ENCODE measurements at places on chromosomes 1 and 21.
A peak's percentile ranks its signal among the peaks of the same experiment; 100 is the strongest.

GRCh38 chr1:39104158-39105060 lies 78.3 kb downstream of the NDUFS5 start:
- H3K4me3 ChIP-seq, result peak overlapping the region; percentile 0
- no peak for DNase-seq
- peaks cover 3% of the 10 kb centered on the region for H3K36me3 ChIP-seq
- peaks cover 11% of the 10 kb centered on the region for H3K4me1 ChIP-seq
- no peaks in the 10 kb centered on the region for H3K27me3 ChIP-seq

DNA sequence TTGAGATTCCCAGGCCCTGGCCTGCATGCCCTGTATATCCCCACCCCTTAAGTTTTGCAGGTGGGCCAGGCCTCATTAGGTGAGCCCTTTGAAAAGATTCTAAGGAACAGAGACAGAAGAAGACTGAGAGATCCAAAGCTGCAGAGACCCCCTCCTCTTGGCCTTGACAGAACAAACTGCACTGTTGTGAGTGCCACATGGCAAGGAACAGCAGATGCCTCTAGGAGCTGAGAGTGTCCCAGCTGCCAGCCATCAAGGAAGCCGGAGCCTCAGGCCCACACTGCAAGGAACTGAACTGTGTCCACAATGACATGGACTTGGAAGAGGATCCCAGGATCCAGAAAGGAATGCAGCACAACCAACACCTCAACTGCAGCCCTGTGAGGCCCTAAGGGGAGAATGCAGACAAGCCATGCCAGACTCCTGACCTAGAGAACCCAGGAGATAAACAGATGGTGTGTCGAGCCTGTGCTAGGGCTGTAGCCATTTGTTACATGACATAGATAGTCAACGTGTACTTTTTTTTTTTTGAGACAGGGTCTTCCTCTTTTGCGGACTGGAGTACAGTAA lies 182.7 kb downstream of the AJAP1 start:
- no peaks in the 10 kb centered on the region for H3K36me3 ChIP-seq
- H3K27me3 ChIP-seq, result peaks cover 69% of the 10 kb centered on the region
- no peak overlapping the region for H3K4me3 ChIP-seq
- no peak for DNase-seq
- H3K4me1 ChIP-seq, result no peaks in the 10 kb centered on the region

GRCh38 chr1:30656171-30656940 lies 67.0 kb downstream of the MATN1 start:
- peaks cover 12% of the 10 kb centered on the region for H3K27me3 ChIP-seq
- H3K4me1 ChIP-seq, result no peaks in the 10 kb centered on the region
- H3K27ac ChIP-seq, result peak overlapping the region; percentile 41
- H3K36me3 ChIP-seq, result peaks cover 9% of the 10 kb centered on the region

GRCh38 chr1:168216171-168216570 lies 9.6 kb upstream of the SFT2D2 start:
- no peaks in the 10 kb centered on the region for H3K4me1 ChIP-seq
- H3K27me3 ChIP-seq, result peaks cover 4% of the 10 kb centered on the region
- no peak for DNase-seq
- H3K4me3 ChIP-seq, result no peak overlapping the region
- H3K27ac ChIP-seq, result no peak overlapping the region

DNA sequence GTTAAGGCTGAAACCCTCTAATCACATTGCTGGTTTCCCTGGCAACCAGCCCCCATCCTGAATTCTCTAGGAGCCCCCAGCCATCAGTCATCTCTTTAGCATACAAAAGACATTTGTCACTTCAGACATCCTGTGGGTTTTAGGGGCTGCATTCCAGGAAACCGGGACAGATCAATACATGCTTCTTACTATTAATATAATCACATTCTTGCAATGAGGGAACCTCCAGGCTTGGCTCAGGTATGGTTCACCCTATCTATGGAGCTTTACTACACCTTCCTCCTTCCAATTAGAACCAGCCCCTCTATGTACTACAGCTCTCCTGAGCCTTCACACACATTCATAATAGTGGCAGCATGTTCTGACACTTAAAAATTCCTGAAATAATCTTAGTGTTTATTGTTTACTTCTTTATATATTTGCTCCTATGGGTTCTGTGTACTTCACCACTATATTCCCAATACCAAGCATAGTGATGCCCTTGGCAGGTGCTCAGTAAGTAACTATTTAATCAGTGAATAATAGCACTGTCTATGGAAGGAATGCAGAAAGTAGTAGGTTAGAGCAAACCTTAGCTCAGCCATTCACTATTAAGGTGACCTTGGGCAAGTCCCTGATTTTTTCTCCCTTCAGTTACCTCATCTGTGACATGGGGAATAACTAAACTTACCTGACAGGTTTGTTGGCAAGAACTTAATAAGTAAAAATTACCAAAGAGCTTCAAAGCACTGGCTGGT lies 59.6 kb downstream of the ZNF678 start:
- H3K27ac ChIP-seq, result no peak overlapping the region
- no peak for DNase-seq
- H3K4me3 ChIP-seq, result no peak overlapping the region
- H3K27me3 ChIP-seq, result no peaks in the 10 kb centered on the region
- H3K36me3 ChIP-seq, result no peaks in the 10 kb centered on the region

- no peaks in the 10 kb centered on the region for H3K36me3 ChIP-seq
- no peak overlapping the region for H3K4me3 ChIP-seq
- H3K27ac ChIP-seq, result no peak overlapping the region
- DNase-seq, result no peak
- no peaks in the 10 kb centered on the region for H3K4me1 ChIP-seq
- no peaks in the 10 kb centered on the region for H3K27me3 ChIP-seq
Measured at GRCh38 chr1:232090816-232091215, 464.2 kb downstream of the DISC1 start.

GRCh38 chr1:17125756-17126237 lies 6.5 kb upstream of the PADI2 start:
- no peaks in the 10 kb centered on the region for H3K36me3 ChIP-seq
- no peaks in the 10 kb centered on the region for H3K4me1 ChIP-seq
- peaks cover 12% of the 10 kb centered on the region for H3K27me3 ChIP-seq
- no peak overlapping the region for H3K4me3 ChIP-seq

DNA sequence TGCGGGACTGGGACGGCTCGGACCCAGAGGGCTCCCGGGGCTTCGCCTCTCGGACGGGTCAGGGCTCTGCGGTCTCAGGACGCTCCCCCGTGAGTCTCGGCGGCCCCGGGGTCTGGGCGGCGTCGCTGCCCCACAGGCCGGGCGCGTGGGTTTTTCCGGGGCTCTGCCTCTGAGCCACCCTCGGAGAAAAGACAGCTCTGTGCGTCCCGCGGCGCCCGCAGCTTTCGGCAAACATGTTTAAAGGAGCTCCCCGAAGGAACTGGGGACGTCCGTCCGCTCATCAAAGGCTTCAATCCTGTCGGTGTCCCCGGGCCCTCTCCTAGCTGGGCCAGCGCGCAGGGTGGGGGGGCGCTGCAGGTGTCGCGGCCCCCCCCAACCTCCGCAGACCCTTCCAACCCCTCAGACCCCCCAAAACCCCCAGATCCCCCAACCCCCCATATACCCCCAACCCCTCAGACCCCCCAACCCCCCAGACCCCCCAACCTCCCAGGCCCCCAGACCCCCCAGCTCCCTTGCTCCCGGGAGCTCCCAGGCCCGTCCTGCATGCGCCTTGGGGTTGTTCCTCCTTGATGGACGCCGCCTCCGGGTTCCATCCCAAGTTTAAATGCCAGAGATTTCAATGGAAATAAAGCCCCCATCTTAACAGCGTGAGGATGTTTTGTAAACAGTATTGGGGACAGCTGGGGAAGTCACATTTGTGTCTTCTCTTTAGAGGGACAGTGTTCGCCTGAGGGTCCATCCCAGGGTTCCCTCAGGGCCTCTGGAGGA lies 996 bp upstream of the C1orf159 start:
- peaks cover 4% of the 10 kb centered on the region for H3K36me3 ChIP-seq
- H3K4me1 ChIP-seq, result peaks cover 18% of the 10 kb centered on the region
- H3K27me3 ChIP-seq, result no peaks in the 10 kb centered on the region
- peak; percentile 27 for DNase-seq

DNA sequence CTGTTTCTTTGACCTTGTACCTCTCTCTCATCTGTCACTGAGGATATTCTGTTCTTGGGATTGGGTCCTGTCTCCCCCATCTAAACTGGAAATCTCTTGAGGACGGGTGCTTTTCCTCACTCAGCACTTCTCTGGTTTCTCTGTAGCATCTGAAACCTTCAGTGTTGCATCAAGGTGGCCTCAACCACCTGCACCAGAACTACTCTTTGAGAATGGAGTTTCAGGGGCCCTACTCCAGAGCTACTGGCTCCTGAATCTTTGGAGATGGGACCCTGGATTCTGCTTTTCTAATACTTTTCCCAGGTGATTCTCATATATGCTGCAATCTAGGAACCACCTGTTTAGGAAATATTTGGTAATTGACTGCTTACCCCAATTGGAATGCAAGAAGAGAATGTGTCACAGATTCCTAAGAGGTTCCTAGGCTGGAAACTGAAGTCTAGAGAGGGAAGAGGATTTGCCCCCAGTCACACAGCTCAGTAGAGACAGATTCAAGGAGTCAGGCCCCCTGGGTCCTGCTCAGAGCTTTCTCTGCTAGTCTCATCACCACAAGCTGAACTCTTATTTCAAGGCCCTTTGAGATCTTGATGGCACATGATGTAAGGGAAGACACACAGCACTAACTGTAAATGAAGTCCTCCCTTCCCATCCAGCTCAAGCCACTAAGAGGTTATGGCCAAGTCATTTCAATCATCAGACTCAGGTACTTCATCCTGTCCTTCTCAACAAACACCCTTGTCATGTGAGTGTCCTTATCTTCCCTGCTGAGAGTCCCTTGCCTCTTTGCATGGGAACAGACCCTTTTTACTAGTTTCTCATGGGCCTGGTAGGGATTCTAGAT lies 48.7 kb downstream of the EIF2D start:
- H3K27me3 ChIP-seq, result no peaks in the 10 kb centered on the region
- peaks cover 81% of the 10 kb centered on the region for H3K36me3 ChIP-seq
- H3K4me1 ChIP-seq, result peaks cover 86% of the 10 kb centered on the region
- no peak for DNase-seq
- peak overlapping the region; percentile 95 for H3K27ac ChIP-seq
- peak overlapping the region; percentile 94 for H3K4me3 ChIP-seq

GRCh38 chr1:101918277-101918676 lies 78.4 kb downstream of the OLFM3 start:
- no peaks in the 10 kb centered on the region for H3K27me3 ChIP-seq
- no peak overlapping the region for H3K27ac ChIP-seq
- no peak overlapping the region for H3K4me3 ChIP-seq
- peaks cover 3% of the 10 kb centered on the region for H3K36me3 ChIP-seq
- H3K4me1 ChIP-seq, result no peaks in the 10 kb centered on the region

DNA sequence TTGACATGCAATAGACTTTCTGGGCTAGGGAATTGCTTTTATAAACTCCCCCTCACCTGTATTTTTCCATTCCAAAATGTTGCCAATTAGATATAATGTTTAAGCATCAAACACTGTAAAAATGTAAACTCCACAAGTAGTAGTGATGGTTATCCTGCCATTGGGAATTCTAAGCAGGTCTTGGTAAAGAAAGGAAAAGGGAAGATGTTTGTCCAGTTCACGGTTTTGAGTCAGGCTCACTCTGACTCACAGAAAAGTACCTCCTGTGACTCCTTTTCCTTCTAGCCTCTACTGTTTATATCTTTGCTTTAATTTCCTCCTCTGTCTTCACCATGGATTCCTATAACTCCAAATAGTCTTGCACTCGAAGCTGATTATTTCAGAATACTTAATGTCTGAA lies 19.0 kb upstream of the PTPN14 start:
- no peaks in the 10 kb centered on the region for H3K4me1 ChIP-seq
- no peak overlapping the region for H3K4me3 ChIP-seq
- H3K36me3 ChIP-seq, result no peaks in the 10 kb centered on the region
- no peak for DNase-seq

DNA sequence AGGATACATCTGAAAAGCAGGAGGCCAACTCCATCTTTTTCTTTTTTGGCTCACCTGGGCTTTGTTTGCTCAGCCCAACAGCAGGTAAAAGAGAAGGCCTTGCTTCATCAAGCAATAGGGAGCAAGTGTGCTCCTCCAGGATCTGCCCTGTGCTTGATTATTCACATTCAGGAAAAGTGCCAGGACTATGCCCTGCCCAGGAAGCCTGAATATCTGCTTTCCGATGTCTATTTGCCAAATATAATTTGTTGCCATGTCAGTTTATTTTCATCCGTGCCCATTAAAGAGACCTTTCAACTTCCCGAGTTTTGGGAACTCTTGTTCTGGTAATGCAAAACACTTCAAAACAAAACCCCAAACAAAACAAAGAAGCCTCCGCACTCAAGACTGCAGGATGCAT lies 185.3 kb downstream of the CDC7 start:
- no peaks in the 10 kb centered on the region for H3K27me3 ChIP-seq
- H3K27ac ChIP-seq, result peak overlapping the region; percentile 88
- H3K4me1 ChIP-seq, result peaks cover 35% of the 10 kb centered on the region
- H3K36me3 ChIP-seq, result peaks cover 33% of the 10 kb centered on the region

DNA sequence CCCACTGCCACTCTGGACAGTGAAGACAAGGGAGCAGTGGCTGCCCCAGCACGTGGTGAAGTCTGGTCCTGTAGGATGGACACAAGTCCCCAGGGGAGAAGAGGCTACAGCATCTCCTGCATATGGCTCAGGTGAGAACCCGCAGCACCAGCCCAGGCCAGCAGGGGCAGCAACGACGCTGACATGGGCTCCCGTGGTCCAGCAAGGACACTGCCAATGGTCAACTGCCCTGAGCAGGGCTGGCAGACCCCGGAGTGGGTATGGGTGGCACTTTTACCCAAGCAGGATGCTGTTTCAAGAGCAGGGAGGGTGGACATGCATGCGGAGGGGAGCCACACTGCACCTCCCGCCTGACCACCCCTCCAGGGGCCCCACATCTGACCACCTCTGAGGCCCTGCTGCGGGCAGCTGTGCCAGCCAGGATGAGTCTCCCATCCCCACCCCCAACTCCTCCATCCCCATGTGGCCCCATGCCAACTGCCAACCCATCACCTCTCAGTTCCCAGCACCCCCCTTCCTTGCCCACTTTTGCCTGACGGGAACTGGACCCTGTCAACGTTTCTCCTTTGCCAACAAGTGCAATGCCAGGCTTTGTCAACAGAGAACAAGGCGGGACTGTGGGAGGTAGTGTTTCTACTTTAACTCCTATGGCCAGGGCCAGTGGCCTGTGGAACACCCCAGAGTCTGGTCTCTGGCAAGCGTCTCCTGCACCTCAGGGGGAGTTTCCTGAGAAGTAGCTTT lies 8.6 kb downstream of the MORN1 start:
- no peak for DNase-seq
- no peaks in the 10 kb centered on the region for H3K27me3 ChIP-seq
- no peak overlapping the region for H3K27ac ChIP-seq
- no peaks in the 10 kb centered on the region for H3K4me1 ChIP-seq

GRCh38 chr21:41290106-41290799 lies 26.3 kb upstream of the FAM3B start:
- no peak overlapping the region for H3K4me3 ChIP-seq
- no peak overlapping the region for H3K27ac ChIP-seq
- H3K27me3 ChIP-seq, result peaks cover 45% of the 10 kb centered on the region
- peaks cover 2% of the 10 kb centered on the region for H3K36me3 ChIP-seq

GRCh38 chr1:23558140-23558871 lies 995 bp downstream of the ID3 start:
- H3K4me1 ChIP-seq, result peaks cover 38% of the 10 kb centered on the region
- H3K4me3 ChIP-seq, result peak overlapping the region; percentile 92
- DNase-seq, result no peak
- H3K36me3 ChIP-seq, result peaks cover 15% of the 10 kb centered on the region

- H3K4me3 ChIP-seq, result no peak overlapping the region
- H3K4me1 ChIP-seq, result no peaks in the 10 kb centered on the region
- no peaks in the 10 kb centered on the region for H3K36me3 ChIP-seq
- DNase-seq, result no peak
- peaks cover 74% of the 10 kb centered on the region for H3K27me3 ChIP-seq
- H3K27ac ChIP-seq, result no peak overlapping the region
Measured at GRCh38 chr21:35563885-35564451, 496.4 kb downstream of the SETD4 start.

GRCh38 chr21:14318578-14318977 lies 64.4 kb downstream of the HSPA13 start:
- no peaks in the 10 kb centered on the region for H3K4me1 ChIP-seq
- DNase-seq, result no peak
- no peaks in the 10 kb centered on the region for H3K36me3 ChIP-seq
- H3K27me3 ChIP-seq, result peaks cover 32% of the 10 kb centered on the region
- H3K4me3 ChIP-seq, result no peak overlapping the region
